ENCODE measurements at places on chromosomes 12 and 14. TPM values are rescaled to one million over a fixed set of nuclear protein-coding genes. Genes with fewer than 3 reads are reported as not detected.

DNA sequence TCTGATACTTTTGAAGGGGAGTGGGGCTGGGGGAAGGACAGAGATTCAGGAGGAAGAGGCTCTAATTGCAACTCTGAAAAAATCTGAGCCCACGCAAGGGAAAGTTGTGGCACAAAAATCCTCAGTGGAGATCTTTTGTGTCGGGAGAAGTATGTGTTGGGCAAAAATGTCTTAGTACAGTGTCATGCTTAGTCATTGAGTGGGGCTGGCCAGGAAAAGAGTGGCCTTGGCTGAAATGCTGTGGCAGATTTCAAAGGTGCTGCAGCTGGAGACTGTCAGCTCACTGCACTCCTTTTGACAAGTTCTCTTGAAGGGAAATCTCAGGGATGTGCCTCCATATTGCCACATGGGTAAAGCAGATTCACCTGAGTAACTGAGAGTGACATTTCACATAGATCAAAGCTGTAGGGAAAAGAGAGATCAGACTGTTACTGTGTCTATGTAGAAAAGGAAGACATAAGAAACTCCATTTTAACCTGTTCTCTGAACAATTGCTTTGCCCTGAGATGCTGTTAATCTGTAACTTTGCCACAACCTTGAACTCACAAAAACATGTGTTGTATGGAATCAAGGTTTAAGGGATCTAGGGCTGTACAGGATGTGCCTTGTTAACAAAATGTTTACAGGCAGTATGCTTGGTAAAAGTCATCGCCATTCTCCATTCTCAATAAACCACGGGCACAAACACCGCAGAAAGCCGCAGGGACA is 36.0 kb upstream of the GLIPR1 start:
- no peak overlapping the region for H3K4me3 ChIP-seq
- H3K27ac ChIP-seq = no peak overlapping the region
- DNase-seq = no peak
- H3K36me3 ChIP-seq = no peaks in the 10 kb centered on the region
- no peaks in the 10 kb centered on the region for H3K27me3 ChIP-seq
- no peaks in the 10 kb centered on the region for H3K4me1 ChIP-seq

The KRT81 gene
- not detected for total RNA-seq

The RASSF3 gene
- total RNA-seq = 64.7 TPM

The TSPAN19 gene
- under 0.01 TPM for total RNA-seq

The EFS gene
- 13.2 TPM for total RNA-seq

DNA sequence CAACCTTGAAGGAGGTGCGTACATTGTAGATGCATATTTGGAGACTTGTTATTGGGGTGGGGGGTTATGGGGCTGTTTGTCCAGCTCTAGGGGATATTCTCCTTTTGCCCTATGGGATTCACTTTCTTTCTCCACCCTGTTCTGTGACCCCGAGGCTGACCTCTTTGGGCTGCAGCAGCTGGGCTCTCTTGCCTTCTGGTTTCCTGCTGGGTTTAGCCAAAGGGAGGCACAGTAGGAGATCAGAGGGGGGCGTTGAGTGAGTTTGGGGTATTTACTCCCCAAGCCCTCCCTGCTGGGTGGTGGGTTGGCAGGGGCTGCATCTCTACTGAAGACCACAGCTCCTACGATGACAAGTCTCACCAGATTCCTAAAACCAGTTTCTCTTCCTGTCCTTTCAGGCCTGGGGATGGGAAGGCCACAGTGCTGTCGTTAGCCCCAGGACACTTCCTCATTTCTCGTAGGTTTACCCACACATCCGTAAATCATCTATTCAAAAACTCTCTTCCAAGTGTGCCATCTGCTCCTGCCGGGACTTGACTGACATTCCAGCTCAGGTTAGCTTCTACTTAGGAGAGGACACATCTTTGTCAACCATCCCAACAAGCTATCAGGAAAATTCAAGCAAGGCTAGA is 127.1 kb downstream of the TMEM30B start:
- no peaks in the 10 kb centered on the region for H3K27me3 ChIP-seq
- DNase-seq = no peak
- no peaks in the 10 kb centered on the region for H3K36me3 ChIP-seq
- no peak overlapping the region for H3K4me3 ChIP-seq
- H3K27ac ChIP-seq = no peak overlapping the region
- H3K4me1 ChIP-seq = no peaks in the 10 kb centered on the region

DNA sequence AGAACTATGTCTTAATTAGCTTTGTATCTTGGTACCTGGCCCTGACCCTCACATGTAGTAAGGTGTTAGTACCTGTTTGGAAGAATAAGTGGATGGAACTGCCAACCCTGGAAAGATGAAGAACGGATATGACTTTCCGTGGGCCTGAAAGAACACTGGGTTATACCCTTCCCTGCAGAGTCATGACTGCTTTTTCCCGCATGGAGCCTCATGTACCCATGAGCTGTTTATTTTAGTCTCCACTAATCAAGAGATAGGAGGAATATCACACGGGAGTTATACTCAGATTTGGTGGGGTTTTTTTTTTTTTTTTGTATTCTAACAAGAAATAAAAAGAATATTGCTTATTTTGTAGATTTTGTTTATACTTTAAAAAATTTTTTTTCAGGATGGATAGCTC is 15.9 kb downstream of the DLST start:
- H3K4me1 ChIP-seq = no peaks in the 10 kb centered on the region
- H3K36me3 ChIP-seq = no peaks in the 10 kb centered on the region
- H3K27me3 ChIP-seq = no peaks in the 10 kb centered on the region
- no peak overlapping the region for H3K27ac ChIP-seq
- H3K4me3 ChIP-seq = no peak overlapping the region

- no peak overlapping the region for H3K4me3 ChIP-seq
- no peak overlapping the region for H3K27ac ChIP-seq
- no peaks in the 10 kb centered on the region for H3K36me3 ChIP-seq
- no peak for DNase-seq
- no peaks in the 10 kb centered on the region for H3K27me3 ChIP-seq
- H3K4me1 ChIP-seq = no peaks in the 10 kb centered on the region
These were observed 15.1 kb downstream of the LRTM2 start for GRCh38 chr12:1835211-1836131.

DNA sequence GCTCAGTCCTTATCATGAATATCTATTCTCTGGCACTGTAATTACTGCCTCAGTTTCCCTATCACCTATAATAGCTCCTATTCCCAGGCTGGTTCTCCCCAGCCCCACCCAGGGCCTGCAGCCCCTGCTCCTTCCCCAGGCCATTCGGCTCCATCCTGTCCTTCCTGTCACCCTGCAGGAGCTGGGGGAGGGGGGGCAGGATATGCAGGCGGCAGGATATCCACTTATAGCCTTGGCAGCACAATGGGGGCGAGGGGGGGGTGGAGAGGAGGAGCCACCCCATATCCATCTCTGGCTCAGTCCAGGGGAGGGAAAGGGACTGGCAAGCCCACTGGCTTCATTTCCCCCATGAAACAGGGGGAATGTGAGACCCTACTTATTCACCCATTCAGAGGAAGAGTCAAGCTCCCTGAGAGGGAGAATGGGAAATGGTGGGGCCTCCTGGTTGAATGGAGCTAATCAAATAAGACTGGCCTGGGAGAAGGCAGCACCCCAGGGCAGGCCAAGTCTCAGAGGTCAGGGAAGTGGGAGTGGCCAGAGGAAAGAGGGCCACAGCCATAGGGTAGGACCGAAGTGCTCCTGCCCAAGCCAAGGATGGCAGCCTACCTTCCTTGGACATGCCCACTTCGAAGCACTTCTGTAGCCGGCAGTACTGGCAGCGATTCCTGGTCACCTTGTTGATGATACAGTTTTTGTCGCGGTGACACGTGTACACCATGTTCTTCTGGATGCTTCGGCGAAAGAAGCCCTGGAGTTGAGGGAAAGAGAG is 7.8 kb upstream of the ITGB7 start:
- no peaks in the 10 kb centered on the region for H3K36me3 ChIP-seq
- H3K4me3 ChIP-seq = no peak overlapping the region
- no peaks in the 10 kb centered on the region for H3K27me3 ChIP-seq
- H3K4me1 ChIP-seq = peaks cover 16% of the 10 kb centered on the region
- DNase-seq = no peak

The LYZ gene
- 17.4 TPM for total RNA-seq

The PLEKHG7 gene
- not detected for total RNA-seq

DNA sequence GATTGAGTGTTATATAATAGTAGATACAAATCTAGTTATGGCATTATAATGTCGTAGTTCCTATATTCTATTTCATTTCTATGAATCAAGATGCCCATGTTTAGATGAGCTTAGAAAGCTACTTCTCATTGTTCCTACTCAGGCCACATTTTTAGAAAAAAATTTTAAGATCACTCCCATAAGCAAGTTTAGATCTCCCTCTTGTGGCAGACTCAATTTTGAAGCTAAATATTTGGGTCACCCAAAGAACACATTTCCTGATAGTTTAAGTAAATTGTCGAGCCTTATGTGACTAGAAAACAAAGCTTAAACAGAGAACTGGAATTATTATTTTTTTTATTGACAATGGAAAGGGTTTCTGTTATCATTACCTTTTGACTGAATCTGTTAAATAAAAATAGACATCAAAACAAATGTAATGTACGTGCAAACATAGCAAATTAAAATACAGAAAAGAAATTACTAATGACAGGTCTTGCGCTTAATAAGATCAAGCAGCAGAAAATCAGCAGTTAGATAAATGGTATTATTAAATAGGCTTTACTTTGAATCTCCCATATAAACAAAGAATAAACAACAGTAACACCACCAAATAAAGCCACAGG is 180.2 kb downstream of the ACSS3 start:
- no peak overlapping the region for H3K27ac ChIP-seq
- H3K4me1 ChIP-seq = no peaks in the 10 kb centered on the region
- no peak for DNase-seq
- no peak overlapping the region for H3K4me3 ChIP-seq
- H3K27me3 ChIP-seq = no peaks in the 10 kb centered on the region

DNA sequence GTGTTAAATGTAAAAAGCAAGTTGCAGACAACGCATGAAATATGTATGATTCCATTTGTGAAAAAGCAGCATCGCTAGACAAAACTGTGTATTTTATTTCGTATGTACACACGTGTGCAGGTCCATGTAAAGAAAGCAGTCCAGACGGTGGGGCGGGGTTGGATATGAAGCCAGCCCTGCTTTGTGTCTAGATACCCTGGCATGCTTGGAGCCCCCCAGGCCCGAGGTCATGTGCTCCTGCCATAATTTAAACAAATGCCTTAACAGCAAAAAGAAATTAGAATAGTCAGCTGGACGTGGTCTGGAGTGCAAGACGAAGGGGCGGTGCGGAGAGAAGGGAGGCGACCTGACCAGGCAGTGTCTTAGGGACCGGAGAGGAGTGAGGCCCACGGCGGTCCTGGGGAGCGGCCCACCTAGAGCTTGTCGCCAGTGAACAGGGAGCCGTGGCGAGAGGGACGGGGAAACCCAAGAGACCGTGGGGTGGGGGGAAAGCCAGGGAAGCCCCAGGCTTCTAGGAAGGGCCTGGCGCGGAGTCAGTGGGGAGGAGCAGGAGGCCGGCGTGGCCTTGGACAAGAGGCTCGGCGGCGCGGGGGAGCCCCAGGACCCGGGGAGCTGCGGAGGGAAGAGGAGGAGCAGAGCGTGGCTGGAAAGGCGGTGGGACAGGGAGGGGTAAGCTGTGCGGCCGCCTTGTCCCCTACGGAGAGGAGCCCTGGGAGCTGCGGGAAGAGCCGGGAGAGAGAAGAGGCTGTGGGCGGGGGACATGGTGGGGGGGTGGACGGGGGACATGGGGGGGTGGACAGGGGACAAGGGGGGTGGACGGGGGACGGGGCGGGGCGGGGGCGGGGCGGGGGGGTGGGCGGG is 118.5 kb upstream of the C14orf180 start:
- DNase-seq = no peak
- no peak overlapping the region for H3K4me3 ChIP-seq
- H3K36me3 ChIP-seq = no peaks in the 10 kb centered on the region
- H3K4me1 ChIP-seq = peaks cover 8% of the 10 kb centered on the region

The USP15 gene
- total RNA-seq = 67.4 TPM

The CEBPE gene
- total RNA-seq = not detected

The FOXA1 gene
- total RNA-seq = not detected

- H3K27ac ChIP-seq = peak overlapping the region; percentile 8
- H3K4me1 ChIP-seq = peaks cover 6% of the 10 kb centered on the region
- DNase-seq = no peak
- no peaks in the 10 kb centered on the region for H3K27me3 ChIP-seq
These were observed 17.0 kb upstream of the BCL7A start for GRCh38 chr12:122004633-122005071.

DNA sequence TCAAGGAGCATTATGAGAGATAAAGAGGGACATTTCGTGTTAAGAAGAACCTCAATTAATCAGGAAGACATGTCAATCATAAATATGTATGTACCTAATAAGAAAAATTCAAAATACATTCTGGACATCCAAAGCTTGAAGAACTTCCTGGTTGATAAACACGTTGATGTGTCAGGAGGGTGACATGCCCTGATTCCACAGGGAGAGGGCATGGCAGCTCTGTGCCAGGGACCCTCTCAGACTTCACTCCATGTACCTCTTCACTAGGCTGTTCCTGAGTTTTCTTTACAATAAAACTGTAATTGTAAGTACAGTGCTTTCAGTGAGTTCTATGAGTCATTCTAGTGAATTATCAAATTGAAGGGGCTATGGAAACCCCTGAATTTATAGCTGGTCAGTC is 163.5 kb downstream of the CFAP54 start:
- H3K4me3 ChIP-seq = no peak overlapping the region
- no peaks in the 10 kb centered on the region for H3K27me3 ChIP-seq
- no peaks in the 10 kb centered on the region for H3K4me1 ChIP-seq
- no peak overlapping the region for H3K27ac ChIP-seq

The SMOC1 gene
- total RNA-seq = 0.59 TPM

DNA sequence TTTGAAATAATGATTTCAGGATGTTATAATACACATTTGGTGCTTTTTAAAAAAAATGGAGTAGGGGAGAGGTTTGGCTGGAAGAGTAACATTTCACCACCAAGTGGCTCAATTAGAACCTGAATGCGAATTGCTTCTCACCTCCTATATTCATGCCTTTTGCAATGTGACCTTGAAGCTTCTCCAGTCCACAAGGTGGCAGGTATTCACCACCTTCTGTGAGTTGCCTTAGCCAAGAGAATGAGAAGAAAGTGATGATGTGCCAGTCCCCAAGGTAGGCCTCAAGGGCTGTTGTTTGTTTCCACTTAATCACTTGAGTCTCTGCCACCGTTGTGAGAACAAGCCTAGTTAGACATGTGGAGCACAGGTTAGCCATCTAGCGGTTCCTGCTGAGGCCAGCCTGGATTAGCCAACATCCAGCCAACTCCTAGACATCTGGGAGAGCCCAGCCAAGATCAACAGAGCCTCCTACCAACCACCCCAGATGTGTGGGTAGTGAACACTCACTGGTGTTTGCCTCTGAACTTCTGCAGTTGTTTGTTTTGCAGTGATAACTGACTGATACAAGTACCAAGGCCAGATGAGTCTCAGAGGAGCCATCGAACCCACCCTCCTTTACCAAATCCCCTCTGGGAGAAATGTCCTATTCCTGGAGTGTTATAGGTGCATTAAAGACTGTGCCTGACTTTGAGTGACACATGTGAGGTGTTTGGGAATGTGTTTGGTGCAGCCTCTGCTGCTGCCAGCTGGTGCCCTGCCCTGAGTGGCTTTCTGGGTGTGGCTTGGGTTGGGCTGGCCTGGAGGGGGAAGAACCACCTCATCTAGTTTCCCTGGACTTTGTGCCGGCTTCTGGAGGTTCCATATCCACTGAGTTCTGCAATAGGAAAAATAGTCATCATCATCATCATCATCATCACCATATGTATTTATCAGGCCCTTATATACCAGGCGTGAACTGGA is 132.5 kb upstream of the RFLNA start:
- no peak for DNase-seq
- no peak overlapping the region for H3K27ac ChIP-seq
- no peaks in the 10 kb centered on the region for H3K36me3 ChIP-seq
- no peak overlapping the region for H3K4me3 ChIP-seq

The CRIP1 gene
- 0.51 TPM for total RNA-seq
